ENCODE measurements at places on chromosomes 2 and 18.

GRCh38 chr2:38070438-38070837 is 5.5 kb downstream of the CYP1B1 start:
- no peak for DNase-seq

GRCh38 chr2:45699032-45699658 is 47.7 kb downstream of the PRKCE start:
- DNase-seq: no peak

GRCh38 chr2:238369591-238370040 is 49.3 kb downstream of the TRAF3IP1 start:
- DNase-seq: no peak

- DNase-seq: no peak
Measured at GRCh38 chr2:62321380-62322289, 125.7 kb downstream of the B3GNT2 start.

- no peak for DNase-seq
Measured at GRCh38 chr2:64000630-64001381, 18.4 kb downstream of the VPS54 start.

- no peak for DNase-seq
Measured at GRCh38 chr2:96507957-96508520, 2.9 kb upstream of the NEURL3 start.

GRCh38 chr2:233447506-233448219 is 93.4 kb downstream of the DGKD start:
- no peak for DNase-seq

- DNase-seq: no peak
Measured at GRCh38 chr2:60867848-60868247, 13.5 kb upstream of the REL start.

Data from NCI-H2081 treated with DMSO at 0.1 percent for 48 hours (cell line).